ENCODE measurements at places on chromosomes 4 and X.
A peak's percentile ranks its signal among the peaks of the same experiment; 100 is the strongest.

DNA sequence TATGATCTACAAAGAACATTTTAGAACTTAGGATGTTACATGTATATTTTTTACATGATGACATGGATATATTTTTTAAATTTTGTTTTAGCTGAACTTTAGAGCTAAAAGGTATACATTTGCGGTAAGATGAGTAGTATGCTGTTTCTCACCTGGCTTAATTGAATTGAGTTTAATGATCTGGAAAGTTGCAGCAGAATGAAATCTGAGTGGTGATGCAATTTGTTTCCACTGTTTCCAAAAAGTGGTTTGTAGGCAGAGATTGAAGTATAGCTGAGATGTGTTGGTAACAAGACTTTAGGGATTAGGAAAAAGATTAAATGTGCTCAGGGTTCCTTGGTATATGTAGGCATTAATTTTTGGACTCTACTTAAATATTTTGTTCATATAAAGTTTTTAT is 68.1 kb downstream of the HPF1 start:
- DNase-seq = no peak

- DNase-seq = no peak
Measured at GRCh38 chrX:45850775-45851433, 650.2 kb upstream of the DIPK2B start.

GRCh38 chr4:8410641-8411271 is 29.8 kb downstream of the ACOX3 start:
- no peak for DNase-seq

DNA sequence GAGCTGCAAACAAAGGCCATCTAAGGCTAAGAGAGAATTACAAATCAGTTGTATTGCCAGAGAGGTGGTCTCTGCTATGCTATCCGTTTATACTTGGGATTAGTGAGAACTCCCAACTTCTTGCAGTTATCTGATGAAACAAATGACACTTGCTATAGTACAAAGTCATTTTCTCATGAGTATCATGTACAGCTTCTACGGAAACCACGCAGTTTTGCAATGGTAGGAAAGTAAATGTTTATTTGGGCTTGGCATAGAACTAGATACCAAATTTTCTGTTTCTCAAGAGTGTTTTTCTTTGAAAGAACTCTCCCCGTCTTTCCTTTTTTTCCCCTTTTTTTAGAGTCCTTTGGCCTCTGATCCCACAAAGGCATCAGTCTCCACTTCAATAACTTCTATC is 128.2 kb upstream of the ENPEP start:
- no peak for DNase-seq

GRCh38 chr4:78039678-78040077 is 17.4 kb upstream of the FRAS1 start:
- no peak for DNase-seq

- DNase-seq = no peak
Measured at GRCh38 chr4:183758061-183758757, 99.1 kb downstream of the TRAPPC11 start.

- DNase-seq = no peak
Measured at GRCh38 chr4:52377563-52377962, 281.5 kb downstream of the USP46 start.

DNA sequence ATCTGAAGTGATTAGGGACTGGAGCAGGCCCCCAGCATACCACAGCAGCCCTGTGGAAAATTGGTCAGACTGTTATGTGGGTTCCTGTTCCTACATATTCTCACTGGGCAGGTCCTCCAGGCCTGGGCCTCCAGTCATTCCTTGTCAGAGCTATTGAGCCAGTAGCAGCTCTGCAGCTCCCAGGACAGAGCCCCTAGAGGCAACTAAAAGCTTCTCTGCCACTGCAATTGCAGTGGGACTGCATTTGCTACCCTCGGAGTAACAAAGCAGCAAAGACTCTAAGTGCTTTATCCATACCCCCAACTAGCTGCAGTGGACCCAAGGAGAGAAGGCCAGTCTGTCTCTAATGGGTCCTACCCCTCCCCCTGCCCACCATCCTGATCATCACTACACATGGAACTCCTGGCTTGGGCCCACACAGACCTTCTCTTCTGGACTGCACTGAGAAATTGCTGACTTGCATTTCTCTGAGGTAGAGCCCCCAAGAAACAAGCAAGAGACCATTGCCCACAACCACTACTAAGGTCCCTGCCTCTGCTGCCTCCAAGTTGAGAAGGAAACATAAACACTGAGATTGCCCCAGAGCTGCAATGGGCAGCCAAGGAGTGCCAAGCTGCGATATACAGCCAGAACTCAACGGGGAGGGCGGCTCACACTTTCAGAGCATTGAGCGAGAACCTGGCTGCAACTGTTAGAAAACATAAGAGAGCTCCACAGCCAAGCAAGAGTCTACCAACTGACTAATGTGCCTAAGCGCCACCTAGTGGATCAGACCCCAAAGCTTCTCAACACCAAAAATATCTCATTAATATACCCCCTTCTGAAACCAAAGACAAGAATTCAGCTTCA is 738.7 kb upstream of the NDST4 start:
- DNase-seq = peak; percentile 5

DNA sequence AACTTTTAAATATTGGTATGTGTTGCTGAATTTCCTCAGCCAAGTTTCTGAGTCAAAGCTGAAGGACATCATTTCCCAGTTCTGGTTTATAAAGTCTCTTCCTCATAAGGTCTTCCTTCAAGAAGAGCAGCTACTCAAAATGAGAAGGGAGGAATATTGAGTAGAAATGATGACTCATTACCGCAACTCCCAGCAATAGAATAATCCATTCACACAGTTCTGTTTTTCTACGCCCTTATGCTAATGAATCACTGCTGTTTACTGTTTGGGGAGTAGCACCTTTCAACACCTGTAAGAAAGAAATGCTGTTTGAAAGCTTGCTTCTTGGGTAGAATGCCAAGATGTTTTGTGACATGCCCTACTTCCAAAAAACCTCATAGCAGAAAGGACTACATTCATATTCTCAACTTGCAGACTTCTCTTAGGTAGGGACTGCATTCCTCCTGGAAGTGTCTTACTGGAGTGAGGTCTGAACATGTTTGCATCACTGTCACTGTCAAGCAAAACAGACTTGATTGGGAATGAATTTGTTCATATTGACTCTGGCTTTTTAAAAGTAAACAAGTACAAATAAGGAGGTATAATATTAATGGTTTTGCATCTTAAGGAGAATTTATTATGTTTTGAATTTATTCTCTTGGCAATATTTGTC is 147.2 kb upstream of the BANK1 start:
- no peak for DNase-seq

GRCh38 chrX:11097933-11098332 is 13.2 kb upstream of the HCCS start:
- no peak for DNase-seq

DNA sequence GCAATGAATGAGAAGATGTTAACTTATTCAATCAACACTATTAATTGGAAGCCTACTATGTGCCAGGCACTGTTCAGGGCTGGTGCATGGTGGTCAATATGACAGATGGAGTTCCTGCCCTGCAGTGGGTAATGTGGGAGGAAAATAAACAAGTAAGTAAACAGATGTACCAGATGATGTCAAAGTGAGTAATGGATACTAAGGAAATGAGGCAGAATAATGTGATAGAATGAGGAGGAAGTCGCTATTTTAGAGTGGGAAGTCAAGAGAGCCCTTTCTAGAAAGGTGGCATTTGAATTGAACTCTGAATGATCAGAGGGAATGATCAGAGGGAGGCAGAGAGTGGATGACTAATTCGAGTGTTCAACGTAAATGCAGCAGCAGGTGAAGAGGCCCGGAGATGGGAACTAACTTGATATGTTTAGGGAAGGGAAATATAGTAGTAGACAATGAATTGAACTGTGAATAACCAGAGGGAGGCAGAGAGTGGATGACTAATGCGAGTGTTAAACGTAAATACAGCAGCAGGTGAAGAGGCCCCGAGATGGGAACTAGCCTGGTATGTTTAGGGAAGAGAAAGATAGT is 48.3 kb downstream of the HMGB3 start:
- DNase-seq = no peak

DNA sequence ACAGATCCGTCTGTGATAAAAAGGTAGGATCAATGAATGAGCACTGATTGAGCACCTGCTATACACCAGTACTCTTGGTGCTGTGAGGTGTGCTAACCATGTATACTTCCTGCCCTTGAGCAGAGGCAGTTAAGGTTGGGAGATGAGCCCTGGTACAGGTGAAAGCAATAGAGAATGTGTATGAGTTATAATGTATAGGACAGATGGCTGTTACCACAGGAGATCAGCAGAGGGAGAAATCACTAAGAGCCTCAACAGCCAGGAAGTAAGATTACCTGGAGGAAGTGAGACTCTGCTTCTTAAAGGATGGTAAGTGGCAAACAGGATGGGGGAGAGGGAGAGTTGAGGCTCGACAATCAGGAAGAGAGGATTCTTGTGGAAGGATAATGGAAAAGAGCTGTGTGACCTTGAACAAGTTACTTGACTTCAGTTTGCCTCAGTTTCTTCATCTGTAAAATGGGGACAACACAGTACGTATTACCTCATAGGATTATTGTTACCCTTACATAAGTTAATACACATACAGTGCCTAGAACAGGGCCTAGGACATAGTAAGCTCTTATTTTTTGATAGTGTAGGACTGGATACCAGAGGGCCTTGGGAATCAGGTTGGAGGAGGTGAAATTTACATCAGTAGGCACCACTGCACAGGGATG is 9.1 kb downstream of the CXCR3 start:
- DNase-seq = peak; percentile 37

GRCh38 chrX:111170017-111170416 is 74.0 kb downstream of the PAK3 start:
- no peak for DNase-seq

DNA sequence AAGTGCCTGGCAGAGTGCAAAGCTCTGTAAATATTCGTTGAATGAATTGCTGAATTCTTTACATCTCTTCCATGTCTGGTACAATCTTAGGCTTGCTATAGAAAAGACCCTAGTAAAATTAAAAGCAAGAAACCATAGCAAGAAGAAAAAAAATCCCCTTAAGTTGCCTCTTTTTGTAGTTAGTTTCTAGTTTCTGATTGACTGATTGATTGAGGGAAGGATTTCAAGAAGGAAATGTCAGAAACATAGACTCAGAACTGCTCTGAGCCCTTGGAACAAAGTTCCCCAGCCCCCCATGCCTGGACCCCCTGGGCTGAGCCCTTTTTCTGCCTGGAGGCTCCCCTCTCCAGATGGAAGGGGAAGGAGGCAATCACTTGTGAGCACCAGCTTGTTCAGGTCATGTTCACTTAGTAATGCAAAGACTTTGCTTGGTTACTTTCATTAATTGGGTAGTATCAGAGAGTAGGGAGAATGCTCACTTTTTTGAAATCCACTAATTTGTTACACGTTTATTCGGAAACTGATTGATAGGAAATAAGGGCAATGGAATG is 35.6 kb downstream of the DAPP1 start:
- no peak for DNase-seq

DNA sequence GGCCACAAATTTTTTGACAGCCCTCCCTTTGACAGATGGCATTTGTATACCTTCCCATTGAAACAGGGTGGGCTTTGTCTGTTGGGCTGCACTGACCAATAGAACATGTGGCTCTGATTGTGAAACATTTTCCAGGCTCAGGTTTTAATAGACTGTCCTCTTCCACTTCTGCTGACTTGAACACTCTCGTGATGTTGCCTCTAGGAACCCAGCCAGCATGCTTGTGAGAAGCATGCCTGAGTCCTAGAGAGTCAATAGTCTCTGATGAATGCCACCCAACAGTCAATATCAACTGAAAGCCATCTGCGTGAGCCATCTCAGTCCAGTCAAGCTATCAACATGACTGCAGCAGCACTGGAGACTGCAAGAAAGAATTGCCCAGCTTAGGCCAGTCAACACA is 290.0 kb downstream of the SLC7A11 start:
- no peak for DNase-seq

DNA sequence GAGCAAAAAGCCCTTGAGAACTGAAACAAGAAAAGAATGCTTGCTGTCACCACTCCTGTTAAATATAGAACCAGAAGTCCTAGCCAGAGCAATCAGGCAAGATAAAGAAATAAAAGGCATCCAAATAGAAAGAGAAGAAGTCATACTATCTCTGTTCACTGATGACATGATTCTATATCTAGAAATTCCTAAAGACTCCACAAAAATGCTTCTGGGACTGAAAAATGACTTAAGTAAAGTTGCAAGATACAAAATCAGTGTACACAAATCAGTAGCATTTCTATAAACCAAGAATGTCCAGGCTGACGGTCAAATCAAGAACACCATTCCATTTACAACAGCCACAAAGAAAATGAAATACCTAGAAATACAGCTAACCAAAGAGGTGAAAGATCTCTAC is 552.7 kb upstream of the SLIT2 start:
- no peak for DNase-seq

DNA sequence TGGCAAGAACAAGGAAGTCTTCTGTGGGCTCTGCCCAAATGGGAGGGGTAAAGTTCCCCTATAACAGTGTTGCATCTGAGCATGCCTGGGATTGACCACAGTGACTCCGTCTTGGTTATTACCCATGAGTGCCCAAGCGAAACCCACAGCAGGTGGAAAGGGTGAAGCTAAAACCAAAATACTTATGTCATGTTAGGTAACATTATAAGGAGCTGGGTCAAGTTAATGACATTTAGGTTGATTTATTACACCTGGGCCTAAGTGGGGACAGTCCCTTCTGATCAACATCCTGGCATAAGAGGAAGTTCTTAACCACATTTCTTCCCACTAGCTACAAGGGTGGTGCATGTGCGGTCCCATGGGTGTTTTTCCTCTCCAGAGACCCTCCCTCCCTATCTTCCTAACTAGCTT is 1.3 kb upstream of the ZNF732 start:
- DNase-seq = peak; percentile 73

- no peak for DNase-seq
Measured at GRCh38 chr4:173233857-173234256, 65.2 kb downstream of the GALNT7 start.

GRCh38 chrX:15973299-15973698 is 118.7 kb upstream of the AP1S2 start:
- no peak for DNase-seq

DNA sequence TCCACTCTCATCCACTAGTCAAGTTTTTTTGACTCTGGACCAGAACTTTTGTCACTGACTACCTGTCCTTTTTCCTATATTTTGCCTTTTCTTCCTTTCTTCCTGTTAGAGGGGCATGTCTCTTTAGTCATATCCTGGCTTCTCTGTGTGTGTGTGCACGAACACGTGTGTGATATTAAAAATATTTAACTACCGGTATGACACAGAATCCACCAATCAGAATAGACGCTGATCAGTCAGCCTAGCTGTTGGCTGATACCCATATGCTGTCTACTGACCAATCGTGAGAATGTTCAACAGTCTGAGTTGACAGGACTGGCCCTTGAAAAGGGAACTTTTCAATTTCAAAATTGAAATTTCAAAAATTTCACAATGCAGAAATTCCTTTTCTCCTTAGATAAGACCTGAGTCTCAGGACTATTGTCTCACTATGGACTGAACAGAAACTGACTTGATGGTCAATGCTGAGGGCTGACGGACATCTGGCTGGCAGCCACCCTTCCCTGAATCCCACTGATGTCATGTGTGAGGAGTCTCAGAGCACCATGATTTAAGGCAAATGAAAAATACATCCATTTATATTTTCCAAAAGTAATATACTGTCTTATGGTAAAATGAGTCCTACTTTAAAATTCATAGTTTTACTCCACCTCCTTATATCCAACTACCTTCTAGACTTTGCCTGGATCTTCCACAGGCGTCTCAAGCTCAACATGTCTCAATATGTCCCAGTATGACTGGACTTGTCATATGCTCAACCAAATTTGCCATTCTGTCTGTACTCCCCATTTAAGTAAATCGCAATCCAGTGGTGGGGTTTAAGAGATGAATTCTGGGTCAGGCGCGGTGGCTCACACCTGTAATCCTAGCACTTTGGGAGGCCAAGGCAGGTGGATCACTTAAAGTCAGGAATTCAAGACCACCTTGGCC is 78.0 kb downstream of the CHRNA9 start:
- no peak for DNase-seq
